ENCODE measurements at places on chromosomes 1 and 21.

DNA sequence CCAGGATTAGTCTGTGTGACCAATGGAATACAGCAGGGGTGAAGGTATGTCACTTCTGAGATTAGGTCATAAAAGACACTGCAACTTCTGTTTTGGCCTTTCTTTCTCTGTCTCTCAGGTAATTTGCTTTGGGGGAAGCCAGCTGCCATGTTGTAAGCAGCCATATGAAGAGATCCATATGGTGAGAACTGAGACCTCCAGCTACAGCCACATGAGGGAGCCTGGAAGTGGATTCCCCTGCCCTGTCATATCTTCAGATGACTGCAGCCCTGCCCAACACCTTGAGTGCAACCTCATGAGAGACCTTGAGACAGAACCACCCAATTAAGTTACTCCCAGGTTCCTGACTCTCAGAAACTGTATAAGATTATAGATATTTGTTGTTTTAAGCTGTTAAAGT is 70.1 kb upstream of the ESRRG start:
- DNase-seq = no peak

DNA sequence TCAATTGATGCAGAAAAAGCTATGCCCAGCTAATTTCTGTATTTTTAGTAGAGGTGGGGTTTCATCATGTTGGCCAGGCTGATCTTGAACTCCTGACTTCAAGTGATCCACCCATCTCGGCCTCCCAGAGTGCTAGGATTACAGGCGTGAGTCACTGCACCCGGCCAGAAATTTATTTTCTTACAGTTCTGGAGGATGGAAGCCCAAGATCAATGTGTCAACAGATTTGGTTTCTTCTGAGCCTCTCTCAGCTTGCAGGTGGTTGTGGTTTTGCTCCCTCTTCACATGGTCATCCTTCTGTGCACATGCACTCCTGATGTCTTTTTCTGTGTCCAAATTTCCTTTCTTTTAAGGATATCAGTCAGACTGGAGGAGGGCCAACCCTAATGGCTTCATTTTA is 35.6 kb downstream of the SHCBP1L start:
- DNase-seq = peak; percentile 11

- peak; percentile 35 for DNase-seq
Observed at GRCh38 chr1:17719874-17720273, 35.3 kb upstream of the ACTL8 start.

- DNase-seq = peak; percentile 67
Observed at GRCh38 chr21:34200288-34200905, 127.0 kb downstream of the MRPS6 start.

DNA sequence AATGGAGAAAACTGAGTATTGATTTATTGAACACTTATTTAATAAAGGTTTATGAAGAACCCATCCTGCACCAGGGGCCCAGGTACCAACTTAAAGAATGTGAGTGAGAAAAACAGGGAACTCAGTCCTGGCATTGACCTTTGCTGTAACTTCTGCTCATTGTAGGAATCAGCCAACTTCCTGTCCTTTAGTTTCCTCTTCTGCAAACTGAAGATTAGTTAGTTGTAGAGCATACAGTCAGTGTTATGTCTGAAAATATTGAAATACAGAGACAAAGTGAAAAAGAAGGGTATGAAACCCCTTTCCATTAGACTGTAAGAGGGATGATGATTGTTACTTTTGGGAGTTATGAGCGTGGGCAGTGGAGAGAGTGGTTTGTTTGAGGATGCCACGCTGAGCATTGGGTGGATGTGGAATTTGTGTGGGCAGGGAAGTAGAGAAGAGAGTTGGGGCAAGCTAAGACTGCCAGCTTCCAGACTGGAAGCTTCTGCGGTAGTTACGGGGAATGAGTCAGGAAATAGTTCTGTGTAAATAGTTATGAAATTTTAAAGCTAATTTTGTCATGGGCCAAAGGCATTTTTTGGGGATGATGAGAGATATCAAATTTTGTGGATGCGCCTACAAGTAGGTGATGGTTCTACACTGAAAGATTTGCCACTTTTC is 89.2 kb downstream of the GPR88 start:
- peak; percentile 88 for DNase-seq

DNA sequence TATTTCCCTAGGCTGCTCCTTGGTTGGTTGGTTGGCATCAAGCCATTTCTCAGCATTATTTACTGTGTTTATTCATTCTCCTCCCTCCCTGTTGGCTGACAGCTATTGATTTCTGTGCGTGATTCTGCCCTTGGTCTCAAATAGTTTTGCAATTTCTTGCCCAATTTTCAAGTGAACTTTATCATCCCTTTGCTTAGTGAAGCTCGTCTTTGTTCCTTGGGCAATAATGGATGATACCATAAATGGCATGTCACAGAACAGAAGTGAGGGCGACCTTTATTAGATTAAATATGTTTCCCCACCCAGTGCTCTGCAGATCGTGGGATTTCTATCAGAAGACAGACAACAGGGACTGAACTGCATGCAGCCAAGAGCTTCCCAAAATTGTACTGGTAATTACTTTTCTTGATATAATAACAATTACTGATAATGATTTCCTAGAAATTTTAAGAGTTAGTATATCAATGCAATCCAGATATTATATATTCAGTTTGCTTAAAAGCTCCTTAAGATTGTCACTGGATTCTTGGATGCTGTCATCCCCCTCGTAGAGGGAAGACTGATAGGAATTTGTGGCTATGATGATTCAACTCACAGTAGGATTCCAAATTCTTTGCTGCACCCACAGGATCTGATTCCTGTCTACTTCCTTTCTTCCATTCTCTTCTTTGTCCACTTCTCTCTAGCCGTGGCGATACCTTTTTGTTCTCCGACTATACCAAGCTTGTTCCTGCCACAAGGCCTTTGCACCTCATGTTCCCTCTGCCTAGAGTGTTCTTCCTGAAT is 122.1 kb upstream of the KAZN start:
- DNase-seq = peak; percentile 66

DNA sequence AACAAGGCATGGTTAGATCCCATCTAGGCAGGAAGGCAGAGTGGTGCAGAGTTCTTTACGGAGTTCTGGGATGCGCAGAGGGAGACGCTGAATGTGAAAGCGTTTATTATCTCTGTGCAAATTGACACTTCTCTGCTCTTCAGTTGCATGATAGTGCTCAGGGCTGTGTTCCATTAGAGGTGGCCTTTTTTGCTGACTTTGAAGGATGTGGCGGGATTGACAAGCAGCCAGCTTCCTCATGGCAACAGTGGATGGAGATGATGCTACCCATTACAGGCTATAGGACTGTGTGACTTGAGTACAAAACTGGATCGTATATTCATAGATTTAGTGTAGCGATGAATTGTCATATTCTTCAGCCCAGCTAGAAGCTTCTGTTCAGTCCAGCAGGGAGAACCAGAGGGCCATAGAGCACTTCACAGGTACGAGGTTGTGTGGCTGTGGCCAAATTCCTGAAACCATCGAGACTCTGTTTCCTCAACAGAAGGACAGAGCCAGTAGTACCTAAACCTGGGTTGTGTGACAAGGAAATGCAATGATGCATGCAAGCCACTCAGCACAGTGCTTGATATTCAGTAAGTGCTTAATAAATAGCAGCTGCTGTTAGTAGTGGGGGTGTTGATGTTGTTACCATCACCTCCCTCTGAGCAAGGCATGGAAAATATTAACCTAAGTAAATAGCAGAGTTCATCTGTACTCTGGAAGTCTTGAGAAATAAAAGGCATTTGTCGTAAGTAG is 430.0 kb upstream of the KAZN start:
- DNase-seq = no peak

DNA sequence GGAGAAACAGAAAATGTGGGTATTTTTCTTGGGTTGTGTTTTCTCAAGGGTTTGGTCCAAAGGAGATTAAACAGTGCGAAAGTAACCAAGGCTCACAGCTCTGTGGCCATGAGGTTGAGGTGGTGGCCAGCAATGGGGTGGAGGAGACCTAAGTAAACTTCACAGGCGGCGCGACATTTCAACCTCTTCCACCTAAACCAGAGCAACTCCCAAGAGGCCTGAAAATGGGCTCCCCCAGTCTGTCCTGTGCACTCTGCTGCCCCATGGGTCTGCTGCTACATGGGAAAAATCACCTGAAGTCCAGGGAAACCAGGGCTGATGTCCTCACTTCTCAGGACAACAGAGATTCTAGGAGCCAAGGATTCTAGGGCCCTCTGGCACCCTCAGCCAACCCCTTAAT is 12.4 kb downstream of the CELF3 start:
- no peak for DNase-seq

DNA sequence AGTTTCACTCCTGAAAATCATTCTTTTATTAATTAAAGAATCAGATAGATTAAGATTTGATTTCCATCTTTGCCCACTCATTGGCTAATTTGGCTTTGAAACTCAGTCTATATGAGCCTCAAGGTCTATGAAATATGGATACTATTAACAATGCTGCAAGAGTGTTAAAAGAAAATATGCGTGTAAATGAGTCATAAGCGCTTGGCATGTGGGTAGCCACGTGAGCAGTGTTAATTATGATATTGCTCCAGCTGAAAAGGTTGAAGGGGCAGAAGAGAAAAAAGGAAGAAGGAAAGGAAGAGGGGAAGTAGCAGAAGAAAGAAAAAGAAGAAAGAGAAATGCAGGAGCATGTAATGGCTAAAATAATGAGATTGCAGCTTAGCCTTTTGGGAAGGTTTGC is 151.4 kb downstream of the CHRM3 start:
- no peak for DNase-seq
